ENCODE measurements at places on chromosomes 13 and 19.

- no peak for DNase-seq
Measured at GRCh38 chr13:93412676-93413075, 186.1 kb downstream of the GPC6 start.

- no peak for DNase-seq
Measured at GRCh38 chr19:32022044-32022640, 323.3 kb upstream of the ZNF507 start.

DNA sequence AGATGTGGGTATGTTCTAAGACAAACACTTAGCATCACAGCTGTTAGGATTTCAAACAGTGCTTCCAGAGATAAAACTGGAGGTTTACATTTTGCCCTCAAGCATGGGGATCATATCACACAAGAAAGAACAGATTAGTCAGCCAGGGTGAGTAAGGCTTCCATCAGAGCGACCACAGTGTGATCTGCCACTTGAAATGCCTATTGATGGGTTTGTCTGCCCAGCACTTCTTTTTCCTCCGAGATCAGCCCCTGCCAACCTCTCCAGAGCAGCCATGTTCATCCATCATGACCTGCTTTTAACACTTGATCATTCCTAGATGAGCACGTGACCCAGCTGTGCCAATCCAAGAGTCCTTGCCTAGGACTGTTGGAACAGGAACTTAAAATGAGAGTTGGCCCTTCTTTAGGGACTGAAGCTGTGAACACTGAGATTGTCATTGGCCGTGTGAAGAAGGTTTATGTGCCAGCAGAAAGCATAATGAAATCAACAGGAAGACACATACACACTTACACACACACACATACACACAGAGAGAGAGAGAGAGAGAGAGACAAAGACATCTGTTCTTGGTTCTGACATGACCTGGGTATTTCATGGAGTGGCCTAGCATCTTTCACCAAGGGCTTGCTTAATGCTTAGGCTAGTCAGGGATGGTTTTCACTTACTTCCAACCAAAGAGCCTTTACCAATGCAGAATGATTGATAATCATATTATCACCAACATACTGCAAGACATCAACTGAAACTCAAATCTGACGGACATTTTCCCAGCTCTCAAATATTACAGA lies 5.2 kb upstream of the CEBPG start:
- no peak for DNase-seq

DNA sequence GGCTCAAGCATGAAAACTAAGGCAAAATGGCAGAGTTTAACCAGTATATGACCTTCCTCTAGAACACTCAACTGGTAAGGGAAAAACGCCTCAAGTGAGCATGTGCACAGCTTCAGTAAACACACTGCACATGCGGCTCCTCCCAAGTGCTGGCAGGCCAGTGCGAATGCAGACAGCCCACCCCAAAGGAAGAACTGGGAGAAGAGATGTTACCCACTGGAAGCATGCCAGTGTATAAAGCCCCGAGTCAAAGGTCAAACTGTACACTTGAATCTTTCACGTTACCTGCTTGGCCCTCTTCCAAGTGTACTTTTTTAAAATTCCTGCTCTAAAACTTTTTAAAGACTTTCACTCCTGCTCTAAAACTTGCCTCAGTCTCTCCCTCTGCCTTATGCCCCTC lies 19.2 kb upstream of the RCBTB1 start:
- DNase-seq: no peak

DNA sequence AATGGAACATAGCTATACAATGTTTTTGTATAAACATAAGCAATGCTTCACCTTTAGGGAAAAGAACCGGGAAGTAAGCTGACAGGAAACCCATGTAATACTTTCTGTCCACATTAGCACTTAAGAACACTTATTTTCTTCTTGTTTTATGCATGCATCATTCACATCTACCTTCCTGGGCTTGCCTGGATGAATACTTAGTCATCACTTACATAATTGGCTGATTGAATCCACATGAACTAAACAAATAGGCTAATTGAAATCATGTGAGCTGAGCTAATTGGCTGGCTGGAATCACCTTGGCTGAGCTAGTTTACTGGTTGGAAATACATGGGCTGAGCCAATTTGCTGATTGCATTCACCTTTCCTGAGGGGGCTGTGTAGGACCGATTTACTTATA lies 78.8 kb downstream of the ZNF726 start:
- DNase-seq: no peak

- peak; percentile 88 for DNase-seq
Measured at GRCh38 chr19:10259162-10259905, 7.3 kb downstream of the MRPL4 start.

GRCh38 chr13:95184317-95184716 lies 116.9 kb downstream of the ABCC4 start:
- no peak for DNase-seq

GRCh38 chr19:2283835-2284507 lies 2.0 kb upstream of the PEAK3 start:
- DNase-seq: no peak

- DNase-seq: no peak
Measured at GRCh38 chr13:105365831-105366230, 1169.6 kb downstream of the EFNB2 start.

GRCh38 chr19:2243274-2244124 lies 5.6 kb upstream of the AMH start:
- DNase-seq: no peak

DNA sequence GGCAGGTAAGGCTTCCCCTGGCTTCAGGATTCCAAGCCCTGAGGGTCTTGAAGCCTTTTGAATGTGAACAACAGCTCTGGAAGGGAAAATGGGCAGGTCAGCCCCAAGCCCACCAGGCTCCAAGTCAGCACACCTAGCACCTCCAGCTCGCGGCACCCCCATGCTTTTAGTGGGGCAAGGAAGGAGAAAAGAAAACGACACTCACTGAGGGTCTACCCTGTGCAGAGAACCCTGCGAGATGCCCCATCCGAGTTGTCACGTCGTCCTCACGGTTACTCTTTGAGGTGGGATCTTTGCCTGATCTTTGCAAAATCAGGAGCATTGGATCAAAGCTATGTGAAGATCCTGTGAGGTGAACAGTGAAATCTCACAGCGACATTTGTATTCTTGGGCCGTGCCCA lies 5.7 kb upstream of the F10 start:
- no peak for DNase-seq

- DNase-seq: no peak
Measured at GRCh38 chr13:39956036-39956435, 300.6 kb downstream of the COG6 start.

- no peak for DNase-seq
Measured at GRCh38 chr19:50777830-50778303, 7.6 kb downstream of the GPR32 start.

DNA sequence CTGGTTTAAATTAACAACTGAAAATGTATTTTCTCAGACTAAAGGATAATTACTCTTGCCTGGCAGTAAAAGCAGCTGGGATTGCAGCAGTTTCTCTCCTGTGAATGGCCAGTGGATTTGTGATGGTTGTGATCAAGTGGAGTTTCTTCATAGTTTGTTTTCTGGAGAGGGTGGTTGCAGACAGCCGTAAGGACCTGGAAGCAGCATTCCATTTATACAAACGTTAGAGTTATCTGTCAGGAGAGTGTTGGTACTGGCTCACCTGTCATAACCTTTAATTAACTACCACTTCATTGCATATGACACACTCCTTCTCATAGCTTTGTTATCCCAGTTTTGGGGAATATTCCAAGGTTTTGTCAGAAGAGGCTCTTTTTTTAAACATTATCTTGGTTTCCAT lies 258.4 kb upstream of the SLC10A2 start:
- no peak for DNase-seq

GRCh38 chr13:98484289-98485219 lies 92.4 kb downstream of the STK24 start:
- DNase-seq: peak; percentile 100

DNA sequence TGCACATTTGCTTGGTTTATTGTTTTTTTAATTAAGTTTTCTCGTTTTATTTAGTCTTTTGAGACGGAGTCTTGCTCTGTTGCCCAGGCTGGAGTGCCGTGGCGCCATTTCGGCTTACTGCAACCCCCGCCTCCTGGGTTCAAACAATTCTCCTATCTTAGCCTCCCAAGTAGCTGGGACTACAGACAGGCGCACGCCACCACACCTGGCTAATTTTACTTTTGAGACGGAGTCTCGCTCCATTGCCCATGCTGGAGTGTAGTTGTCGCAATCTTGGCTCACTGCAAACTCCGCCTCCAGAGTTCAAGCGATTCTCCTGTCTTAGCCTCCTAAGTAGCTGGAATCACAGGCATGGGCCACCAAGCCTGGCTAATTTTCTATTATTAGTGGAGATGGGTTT lies 1.3 kb downstream of the RPS9 start:
- no peak for DNase-seq

GRCh38 chr13:46555722-46556417 lies 2.9 kb downstream of the LRCH1 start:
- no peak for DNase-seq

DNA sequence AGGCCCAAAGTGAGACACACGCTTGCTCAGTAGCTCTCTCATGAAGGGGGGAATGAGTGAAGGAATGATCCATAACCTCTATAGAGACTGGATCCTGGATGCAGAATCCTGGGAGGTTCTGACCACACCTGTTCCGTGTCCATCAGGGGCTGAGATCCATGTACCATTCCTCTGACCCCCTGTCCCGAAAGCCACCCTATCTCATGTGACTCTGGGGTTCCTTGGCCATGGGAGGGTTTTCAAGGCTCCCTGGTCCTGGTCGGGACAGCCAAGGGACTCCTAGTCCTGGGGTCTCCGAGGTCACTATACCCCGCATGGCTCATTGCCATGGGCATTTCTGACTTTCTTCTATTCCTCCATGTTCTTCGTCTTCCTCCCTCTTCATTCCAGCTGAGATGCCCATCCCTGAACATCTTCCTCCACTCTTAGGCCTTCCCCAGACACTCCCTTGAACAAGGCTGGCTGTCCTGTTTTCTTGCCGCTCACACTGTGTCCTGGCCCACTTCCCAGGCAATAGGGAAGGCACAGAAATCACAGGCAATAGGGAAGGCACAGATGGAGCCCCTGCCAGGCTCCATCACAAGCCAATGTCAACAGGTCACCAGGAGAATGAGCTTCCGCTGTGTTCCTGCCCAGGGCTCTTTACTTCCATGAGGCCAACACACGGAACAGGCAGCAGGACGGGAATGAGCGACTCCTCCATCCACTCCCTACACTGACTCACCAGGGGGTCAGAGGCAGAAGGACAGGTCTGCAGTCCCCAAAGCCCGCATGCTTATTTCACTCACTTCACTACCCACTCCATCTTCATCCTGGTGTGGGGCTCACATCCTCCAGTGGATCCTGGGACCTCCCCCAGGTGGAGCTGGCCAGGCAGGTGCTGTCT lies 3.2 kb downstream of the CEACAM5 start:
- DNase-seq: no peak

GRCh38 chr13:99086267-99087097 lies 108.6 kb upstream of the DOCK9 start:
- DNase-seq: peak; percentile 56

- DNase-seq: no peak
Measured at GRCh38 chr19:996051-996838, 4.0 kb upstream of the GRIN3B start.

- no peak for DNase-seq
Measured at GRCh38 chr19:58059671-58060078, 593 bp downstream of the ZNF135 start.

GRCh38 chr19:8459095-8459494 lies 14.3 kb downstream of the HNRNPM start:
- DNase-seq: no peak

- no peak for DNase-seq
Measured at GRCh38 chr13:69660155-69660554, 447.5 kb upstream of the ATXN8OS start.
